ENCODE measurements at places on chromosomes 1 and 21.

GRCh38 chr1:25993197-25993951, 4.5 kb downstream of the PAFAH2 start:
- DNase-seq = no peak

GRCh38 chr1:189805735-189806134, 671.9 kb downstream of the BRINP3 start:
- no peak for DNase-seq

DNA sequence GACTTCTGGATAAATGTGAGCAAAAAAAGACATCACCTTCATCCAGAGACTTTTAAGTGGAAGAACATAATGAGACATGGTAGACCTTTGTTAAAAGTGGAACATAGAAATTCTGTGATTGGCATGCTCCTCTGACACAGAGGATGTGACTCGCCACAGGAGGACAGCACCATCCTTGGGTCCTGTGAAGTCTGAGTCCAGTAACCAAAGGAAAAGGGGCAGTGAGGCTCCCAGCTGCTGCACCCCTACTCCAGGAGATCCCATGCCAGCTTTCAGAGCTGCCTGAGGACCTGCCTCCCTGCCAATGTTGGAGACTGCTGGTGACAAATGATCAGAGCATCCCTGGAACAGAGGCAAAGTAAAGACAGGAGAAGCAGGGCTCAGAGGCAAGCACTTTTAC, 136.2 kb downstream of the BRINP2 start:
- no peak for DNase-seq

- DNase-seq = no peak
These were observed 53.6 kb upstream of the SSX2IP start for GRCh38 chr1:84743896-84744295.

DNA sequence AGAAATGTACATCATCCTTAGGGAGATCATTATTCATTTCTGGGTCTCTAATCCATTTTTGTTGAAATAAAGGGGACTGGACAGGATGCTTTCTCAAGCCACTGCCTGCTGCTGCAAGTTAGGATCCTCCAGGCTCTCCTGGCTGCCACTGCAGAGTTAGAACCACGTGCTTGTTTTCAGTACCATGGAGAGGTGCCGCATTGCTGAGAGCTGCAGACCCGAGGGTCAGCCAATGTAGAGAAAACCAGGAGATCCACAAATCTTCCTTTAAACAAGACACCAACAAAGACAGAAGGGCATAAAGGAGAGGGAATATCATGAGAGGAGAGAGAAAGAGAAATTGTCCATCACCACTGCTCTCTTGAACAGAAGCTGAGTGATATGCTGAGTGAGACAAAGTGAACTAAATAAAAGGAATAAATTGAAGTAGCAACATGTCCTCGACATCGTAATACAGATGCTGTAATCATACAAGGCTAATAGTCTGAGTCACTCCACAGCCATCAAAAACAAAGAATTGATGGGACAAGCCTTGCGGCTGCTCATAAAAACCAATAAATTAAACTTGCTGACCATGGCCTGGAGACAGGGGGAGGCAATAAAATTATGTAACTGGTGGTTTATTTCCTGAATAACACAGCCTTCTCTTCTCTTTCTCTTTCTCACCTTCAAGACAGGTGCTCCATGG, 255.7 kb downstream of the OMA1 start:
- no peak for DNase-seq

- peak; percentile 66 for DNase-seq
These were observed 1.7 kb downstream of the TOR1AIP1 start for GRCh38 chr1:179883745-179884138.

DNA sequence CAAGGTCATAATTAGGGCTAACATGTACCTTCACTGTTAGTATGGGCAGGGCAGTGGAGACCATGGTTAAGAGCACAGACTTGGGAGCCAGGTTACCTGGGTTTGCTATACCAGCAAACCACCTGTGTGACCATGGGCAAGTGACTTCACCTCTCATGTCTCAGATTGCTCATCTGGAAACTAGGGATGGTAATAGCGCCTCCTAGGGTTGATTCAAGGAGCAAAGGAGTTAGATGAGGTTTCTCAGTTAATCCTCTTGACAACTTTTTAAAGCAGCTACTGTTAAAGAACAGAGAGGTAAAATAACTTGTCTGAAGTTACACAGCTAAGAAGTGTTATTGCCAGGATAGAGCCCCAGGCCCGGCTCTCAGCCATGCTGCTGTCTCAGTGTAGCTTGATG, 790 bp upstream of the MATN1 start:
- DNase-seq = no peak

DNA sequence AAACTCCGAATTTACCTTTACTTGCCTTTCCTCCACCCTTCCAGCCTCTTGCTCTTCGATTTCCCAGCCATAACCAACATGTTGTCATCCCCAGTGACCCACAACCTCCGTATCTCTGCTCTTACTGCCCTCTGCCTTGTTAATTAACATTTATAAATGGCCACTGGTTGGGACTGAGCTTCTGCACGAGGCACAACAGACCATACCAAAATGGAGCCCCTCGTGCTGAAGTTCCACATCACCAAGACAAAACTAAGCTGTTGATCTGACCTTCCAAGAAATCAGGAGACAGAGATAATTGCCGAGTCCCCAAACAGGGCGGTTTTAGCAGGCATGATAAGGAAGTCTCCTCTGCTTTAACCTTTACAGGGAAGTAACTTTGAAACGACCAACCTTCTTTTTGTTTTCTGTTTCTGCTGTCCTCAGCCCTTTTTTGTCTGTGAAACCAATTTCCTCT, 71.9 kb downstream of the NMNAT2 start:
- no peak for DNase-seq

DNA sequence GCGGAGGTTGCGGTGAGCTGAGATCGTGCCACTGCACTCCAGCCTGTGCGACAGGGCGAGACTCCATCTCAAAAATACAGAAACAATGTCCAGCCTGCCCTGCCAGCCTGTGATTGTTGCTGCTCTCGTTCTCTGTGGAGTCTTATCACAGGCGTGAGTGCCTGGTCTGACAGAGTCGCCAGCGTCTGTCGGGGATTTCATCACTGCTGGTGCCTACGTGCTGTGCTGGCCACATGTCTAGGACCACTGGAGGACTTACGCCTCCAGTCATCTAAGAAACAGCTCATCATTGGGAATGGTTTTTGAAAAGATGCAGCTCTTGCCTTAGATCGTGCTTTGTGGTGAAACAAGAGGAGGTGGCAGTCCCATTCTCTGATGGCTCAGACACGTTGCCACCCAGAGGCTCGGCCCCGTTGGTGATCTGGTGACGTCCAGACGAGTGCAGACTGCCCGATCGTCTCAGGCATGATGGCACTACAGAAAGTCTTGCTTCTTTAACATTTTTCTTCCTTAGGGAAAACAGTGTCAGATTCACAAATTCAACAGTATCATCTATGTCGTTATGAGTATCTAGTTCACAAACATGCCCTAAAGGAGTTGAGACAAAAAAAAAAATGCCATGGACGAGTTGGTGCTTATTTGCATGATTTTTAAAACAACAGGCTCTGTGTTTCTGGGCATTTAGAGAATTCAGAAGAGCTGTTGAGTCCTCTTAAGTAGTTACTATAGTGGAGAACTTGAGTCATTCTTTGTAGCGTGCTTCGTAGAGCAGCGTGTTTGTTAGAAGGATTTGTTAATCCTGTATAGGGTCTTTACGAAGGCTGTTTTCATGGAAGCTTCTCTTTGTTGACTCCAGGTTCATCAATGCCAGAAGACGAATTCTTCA, 47.5 kb downstream of the CBS start:
- DNase-seq = no peak

DNA sequence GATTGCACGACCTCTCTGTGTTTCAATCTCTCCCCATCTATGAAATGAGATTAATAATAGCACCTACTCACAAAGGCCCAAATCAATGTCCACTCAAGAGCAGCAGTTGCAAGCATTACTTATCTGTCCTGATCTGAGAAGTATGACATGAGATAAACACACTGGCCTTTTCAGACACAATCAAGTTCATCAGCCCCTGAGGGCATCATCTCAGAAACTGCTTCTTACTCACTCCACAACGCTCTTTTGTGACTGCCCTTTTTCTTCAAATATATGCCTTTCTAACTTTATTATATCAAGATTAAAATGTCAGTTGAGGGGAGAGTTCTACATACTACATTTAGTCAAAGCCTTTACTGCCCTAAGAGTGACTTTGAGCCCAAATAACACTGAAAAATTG, 371.9 kb upstream of the SPAG17 start:
- no peak for DNase-seq

DNA sequence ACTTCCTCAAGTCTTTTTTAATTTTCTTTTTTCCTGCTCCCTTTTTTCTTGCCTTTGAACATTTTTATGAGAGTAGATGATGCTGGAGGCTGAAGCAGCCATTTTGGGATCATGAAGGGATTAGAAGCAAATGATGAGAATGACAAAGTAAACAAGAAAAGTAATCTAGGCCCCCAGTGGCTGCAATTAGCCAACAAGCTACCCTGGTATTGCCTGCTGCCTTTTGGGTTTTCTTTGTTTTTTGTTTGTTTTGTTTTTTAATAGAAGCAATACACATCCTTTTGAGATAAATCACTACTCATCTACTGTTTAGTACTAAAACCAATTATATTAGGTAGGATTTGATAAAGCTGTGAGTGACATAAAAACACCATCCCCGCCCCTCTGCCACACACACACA, 280.7 kb upstream of the ADGRL2 start:
- no peak for DNase-seq

- DNase-seq = no peak
These were observed 68.7 kb downstream of the TRIM11 start for GRCh38 chr1:228337711-228338520.

DNA sequence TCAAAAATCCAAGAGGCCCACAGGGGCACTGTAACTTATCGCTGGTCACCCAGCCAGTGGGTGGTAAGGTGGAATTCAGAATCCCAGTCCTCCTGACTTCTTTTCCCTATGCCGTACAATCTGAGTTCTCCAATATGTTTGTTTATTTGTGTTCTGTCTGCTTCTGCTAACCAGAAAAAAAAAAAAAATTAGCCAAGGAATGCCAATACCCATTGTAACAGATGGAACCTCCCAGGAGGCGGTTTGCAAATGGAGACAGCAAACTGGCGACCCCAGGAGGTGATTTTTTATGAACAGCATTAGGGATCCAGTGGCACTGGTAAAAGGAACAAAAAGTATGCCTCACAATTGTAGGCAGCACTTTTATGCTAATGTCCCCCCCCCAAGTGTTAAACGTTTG, 189.0 kb upstream of the FGGY start:
- DNase-seq = no peak

DNA sequence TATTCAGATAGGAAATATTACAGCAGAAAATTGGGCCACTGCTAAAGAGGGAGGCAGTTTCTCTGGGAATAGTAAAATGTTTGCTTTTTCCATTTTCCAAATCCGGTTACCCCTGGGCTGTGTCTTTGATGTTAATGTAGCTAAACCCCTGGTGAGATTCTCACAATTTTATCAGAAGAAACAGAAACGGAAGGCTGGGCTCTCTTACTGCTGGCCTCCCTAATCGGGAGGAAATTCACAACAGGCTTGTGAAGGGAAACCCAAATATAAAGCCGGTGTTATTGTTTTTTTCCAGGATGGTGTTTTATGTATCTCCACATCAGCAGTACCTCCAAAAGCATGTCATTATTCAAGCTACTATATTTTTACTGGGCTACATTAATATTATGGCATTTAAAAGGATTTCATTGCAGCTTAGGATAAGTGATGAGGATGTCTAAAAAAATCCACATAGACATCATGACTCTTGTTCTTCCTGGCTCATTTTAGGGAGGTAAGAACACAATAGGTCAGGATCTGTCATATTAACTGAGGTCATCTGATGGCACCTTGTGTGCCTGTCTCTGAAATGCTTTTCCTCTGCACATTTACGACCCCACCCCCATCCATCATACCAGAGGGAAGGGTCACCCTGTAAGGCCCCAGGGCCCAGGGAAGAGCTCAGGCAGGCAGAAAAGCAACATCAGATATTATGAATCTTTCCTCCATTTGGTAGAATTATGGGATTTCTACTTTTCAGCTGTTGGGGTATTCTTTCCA, 158.7 kb downstream of the DSCAM start:
- no peak for DNase-seq

- DNase-seq = no peak
These were observed 127.2 kb downstream of the KAZN start for GRCh38 chr1:14725695-14726094.

- DNase-seq = no peak
These were observed 10.6 kb upstream of the CD58 start for GRCh38 chr1:116581323-116581885.

- no peak for DNase-seq
These were observed 537.2 kb upstream of the TMPRSS15 start for GRCh38 chr21:18940791-18941190.

DNA sequence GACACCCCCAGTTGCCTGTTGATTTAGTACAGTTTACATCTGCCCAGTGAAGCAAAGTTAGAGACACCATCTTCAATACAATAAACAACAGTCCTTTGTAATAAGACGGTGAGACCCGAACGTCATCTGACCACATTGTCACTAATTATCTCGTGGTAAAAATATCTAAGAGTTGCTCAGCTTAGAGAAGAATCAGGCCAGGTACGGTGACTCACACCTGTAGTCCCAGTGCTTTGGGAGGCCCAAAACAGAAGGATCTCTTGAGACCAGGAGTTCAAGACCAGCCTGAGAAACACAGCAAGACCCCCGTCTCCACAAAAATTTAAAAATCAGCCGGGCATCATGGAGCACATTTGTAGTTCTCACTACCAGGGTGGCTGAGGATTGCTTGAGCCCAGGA, 53.5 kb downstream of the CD34 start:
- no peak for DNase-seq

GRCh38 chr1:46552357-46553237, 1.1 kb upstream of the KNCN start:
- no peak for DNase-seq

GRCh38 chr1:41673806-41674205, 189.3 kb upstream of the EDN2 start:
- DNase-seq = peak; percentile 64

- DNase-seq = no peak
These were observed 26.6 kb upstream of the CDC14A start for GRCh38 chr1:100325415-100326324.

DNA sequence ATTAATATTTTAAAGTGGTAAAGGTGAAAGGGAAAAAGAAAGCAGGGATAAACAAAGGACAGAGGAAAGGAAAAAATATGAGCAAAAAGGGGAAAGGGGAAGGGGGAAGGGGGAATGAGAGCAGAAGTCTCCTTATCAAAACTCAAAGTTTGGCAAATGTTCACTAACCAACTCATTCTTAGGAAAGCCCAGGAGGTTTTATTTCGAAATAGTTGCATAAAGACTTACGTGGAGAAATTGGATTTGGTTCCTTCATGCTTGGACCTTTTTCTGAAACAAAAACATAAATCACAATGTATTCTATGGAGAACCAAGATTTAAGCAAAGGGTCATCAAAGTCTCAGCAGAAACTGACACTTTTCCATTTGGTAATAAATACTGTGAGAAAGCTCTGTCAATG, 188.1 kb downstream of the TGFBR3 start:
- no peak for DNase-seq

GRCh38 chr1:218930472-218931241, 243.0 kb upstream of the LYPLAL1 start:
- no peak for DNase-seq

DNA sequence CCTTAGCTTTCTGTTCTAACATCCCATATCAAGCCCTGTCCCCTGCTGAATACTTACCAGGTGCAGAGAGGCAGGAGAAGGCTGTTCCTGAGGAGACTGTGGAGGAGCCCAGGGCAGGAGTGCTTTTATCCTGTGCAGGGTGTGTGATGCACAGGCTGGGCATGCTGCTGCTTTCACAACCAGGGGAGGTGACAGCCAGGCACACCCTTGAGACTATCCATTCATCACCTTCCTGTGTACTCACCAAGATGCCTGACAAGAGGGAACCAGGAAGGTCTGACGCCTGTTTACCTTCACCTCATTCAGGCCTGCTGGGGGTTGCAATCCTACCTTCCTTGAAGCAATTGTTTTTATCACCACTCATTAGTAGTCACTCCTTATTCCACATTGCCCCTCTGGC, at the start of gene LCE3E:
TSS of gene LCE3E (minus strand) at position 100 of the 400 bp plus-strand sequence. CDS start 572 bp downstream, outside the sequence.
- DNase-seq = no peak

All from stimulated activated CD8-positive, alpha-beta memory T cell treated with anti-CD3 and anti-CD28 coated beads, Interleukin-4, amount 100 ng/mL, for 48 hours (primary cell).